ENCODE measurements at places on chromosomes 3 and 15.

GRCh38 chr3:78633626-78634025 lies 1134.2 kb downstream of the ROBO1 start:
- DNase-seq = no peak

DNA sequence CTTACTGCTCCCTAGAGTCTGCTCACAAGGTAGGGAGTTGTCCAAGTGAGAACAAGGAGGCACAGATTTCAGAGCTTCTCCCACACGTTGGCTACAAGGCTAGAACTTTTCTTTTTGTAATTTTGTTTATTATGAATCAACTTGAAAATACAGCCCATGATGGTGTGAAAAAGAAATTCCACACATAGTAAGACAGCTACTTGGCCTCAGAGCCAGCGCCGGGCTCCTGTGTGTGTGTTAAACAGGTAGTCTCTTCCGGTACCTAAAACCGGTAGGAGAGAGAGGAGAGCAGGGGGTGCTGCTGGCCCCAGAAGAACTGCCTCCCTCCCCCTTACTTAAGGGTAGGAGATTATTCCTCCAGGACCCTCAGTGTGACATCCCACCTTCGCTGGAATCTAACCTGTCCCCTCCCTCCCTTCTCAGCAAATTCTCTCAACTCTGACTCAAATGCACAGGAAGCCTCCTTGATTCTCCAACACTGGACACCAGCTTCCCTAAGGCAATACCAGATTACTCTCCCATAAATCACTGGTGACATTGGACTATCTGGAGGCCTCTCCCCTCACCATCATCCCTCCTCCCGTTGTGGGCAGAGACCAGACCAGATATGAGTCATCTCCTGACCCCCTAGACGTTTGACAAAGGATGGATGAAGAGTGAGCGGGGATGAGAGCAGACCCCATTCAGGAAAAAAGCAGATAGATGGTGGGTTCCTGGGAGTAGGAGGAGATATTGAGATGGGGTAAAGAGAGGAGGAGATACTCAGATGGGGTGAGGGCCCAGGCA lies 4.5 kb upstream of the IP6K1 start:
- DNase-seq = no peak

DNA sequence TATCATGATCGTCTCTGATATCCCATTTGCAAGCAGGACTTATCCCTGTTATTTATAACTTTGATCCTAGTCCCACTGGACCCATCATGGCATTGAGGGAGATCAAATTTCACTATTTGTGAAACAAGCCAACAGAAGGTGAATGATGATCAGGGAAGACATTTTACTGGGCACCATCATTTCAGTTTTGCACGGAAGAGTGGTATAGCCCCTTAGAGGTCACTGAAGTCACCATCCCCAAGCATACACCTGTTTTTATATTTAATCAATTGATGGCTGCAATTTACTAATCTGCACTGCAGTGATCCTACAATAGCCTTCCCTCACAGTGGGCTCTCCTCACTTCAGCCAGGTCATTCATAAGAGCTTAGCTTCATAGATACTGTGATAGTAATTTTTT lies 132.4 kb downstream of the FHIT start:
- DNase-seq = no peak

DNA sequence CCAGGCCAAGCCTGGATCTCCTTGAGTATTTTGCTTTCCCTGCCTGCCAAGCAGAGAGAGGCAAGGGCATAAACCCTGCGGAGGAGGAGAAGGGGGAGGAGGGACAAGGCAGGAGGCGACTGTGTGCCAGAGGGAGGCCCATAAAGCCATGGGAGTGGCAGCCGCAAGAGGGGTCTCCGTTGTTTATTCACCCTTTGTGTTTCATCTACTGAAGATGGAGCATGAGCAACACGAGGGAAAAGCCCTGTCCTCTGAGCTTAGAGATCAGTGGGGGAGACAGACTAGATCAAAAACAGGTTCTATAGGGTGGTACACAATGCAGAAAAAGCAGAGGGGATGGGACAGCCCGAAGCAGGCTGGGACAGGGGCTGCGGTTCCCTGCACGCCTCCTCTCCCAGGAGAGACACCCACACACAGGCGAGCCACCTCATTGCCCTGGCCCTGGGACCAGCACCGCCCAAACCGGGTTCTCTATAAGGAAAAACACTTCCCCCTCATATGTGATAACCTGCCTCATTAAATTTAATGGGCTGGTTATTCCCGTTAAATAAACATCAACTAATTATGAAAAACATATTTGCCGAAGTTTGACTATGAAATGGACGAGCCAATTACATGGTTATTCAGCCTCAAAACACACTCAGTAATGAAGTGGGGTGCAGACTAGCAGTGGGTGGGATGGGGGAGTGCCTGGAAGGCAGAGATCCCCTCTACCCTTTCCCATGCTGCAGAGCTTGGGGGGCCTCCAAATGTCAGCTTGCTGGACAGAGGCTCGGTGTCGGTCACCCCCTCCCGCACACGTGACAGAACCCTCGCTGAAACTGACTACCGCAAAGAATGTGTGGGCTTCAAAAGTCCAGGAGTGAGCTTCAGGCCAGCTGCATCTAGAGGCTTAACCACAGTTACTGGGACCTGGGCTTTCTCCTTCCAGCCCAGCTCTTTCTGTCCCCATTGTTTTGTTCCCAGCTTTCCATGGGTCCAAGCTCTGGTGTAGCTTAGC lies 14.2 kb upstream of the PLXNA1 start:
- no peak for DNase-seq

GRCh38 chr3:76679541-76679940 lies 360.4 kb upstream of the ROBO2 start:
- DNase-seq = no peak

DNA sequence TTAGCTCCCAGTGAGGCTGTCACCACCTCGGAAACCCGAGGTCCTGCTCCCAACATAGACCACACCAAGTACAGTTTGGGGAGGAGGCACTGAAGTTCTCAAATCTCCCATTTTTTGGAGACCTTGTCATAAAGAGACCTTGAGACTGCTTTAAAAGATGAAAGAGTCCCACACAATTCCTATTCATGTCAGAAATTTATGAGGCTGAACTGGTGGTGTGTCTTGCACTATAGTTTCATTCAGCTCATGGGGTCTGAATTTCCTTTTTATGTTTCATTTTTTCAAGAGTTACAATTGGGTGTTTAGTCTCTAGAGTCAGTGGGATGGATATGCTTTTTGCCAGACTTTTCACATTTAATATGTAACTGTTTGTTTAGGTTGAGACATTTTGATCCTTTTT lies 318.1 kb upstream of the LRRFIP2 start:
- DNase-seq = no peak

GRCh38 chr15:48974882-48975281 lies 11.2 kb upstream of the SHC4 start:
- no peak for DNase-seq

GRCh38 chr3:11995120-11995519 lies 9.1 kb upstream of the SYN2 start:
- DNase-seq = no peak

DNA sequence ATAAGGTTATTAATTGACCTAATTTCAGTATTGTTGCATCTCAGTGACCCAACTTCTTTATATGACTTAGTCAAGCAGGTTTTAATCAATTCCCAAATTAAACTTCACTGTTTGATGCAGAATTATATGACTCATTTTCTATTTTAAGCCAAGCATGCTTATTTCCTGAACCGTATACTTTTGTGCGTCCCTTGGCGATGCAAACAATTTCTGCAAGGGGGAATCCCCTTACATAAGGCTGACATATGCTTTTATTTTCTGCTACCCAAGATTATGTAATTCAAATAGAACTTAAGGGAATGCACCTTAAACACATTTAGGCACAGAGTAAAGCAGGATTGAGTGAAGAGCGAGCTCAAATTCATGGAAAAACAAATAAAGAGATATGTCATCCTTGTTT lies 303.9 kb downstream of the PDCD6IP start:
- DNase-seq = no peak

DNA sequence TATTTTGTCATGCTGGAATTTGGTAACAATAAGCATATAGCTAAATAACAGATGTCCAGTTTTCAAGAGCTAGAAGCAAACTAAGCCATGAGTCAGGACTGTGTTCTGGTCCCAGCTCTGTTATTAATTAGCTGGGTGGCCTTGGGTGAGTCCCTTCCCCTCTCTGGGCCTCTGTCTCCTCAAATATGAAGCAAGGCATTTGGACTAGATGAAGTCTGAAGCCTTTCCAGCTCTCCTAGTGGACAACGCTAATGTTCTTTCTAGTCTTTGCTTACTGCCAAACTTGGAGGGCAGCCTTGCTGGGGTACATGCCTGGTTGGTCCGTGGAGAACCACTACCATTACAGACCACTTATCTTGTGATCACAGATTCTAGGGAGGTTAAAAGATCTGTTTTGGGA lies 127.6 kb downstream of the DUT start:
- DNase-seq = no peak
